Suppressor macrophage treated with lipopolysaccharide for 4 hours (primary cell): ENCODE measurements at places on chromosomes 11 and 22.

DNA sequence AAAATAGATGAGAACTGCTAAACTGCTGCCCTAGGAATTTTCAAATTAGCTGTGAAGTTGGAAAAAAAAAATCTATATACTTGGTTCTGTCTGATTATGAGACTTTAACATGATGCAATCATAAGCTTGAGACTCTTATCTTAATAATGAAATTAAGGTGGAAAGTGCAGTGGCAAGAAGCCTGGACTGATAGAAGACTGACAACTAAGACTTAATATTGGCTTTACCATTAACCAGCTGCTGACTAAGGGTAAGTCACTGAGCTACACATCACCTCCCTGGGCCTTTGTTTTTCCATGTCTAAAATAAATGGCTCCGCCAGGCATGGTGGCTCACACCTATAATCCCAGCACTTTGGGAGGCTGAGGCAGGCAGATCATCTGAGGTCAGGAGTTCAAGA lies 56.9 kb downstream of the SLC35F2 start:
- no peak for DNase-seq

GRCh38 chr11:10937385-10937771 lies 79.5 kb upstream of the ZBED5 start:
- peak; percentile 36 for DNase-seq

DNA sequence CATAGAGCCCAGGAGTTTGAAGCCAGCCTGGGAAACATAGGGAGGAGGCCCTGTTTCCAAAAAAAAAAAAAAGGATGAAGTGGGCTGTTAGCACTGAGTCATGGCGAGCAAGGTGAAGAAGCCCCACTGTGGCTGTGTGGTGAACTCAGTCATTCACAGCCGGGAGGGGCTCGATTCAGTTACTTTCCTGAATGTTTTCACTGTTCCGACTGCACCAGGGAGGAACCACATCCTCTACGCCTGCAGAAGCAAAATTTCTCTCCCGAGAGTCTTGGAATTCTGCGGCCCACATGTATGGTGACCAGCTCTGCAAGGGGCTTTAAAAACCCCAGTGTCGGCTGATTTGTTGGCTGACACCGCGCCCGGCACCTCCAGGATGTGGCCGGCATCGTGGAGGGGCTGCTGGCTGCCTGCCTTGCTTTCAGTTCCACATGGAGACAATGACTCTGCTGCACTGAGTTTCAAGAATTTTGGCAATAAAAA lies 27.8 kb upstream of the GRAMD4 start:
- peak; percentile 80 for DNase-seq

- no peak for DNase-seq
Measured at GRCh38 chr22:50101870-50102565, 12.2 kb downstream of the MOV10L1 start.

DNA sequence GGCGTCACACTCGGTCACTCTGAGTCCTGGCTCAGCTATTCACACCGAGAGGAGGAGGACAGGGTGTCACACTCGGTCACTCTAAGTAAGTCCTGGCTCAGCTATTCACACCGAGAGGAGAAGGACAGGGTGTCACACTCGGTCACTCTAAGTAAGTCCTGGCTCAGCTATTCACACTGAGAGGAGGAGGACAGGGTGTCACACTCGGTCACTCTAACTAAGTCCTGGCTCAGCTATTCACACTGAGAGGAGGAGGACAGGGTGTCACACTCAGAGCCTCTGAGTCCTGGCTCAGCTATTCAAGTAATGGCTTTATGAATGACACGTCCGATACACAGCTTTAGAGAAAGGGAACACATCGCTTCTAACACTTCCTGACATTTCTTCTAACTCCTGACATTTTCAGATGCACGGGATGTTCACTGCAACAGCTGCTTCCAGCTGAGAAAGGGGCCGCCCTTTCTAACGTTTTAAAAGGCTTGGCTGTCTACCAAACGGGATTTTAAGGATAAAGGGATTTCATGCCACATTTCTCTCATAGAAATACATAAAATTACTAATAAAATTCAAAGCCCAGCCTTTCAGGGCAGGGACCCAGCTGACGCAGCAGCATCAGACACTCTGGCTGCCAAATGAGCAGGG lies 28.1 kb downstream of the DRD4 start:
- DNase-seq, result no peak

DNA sequence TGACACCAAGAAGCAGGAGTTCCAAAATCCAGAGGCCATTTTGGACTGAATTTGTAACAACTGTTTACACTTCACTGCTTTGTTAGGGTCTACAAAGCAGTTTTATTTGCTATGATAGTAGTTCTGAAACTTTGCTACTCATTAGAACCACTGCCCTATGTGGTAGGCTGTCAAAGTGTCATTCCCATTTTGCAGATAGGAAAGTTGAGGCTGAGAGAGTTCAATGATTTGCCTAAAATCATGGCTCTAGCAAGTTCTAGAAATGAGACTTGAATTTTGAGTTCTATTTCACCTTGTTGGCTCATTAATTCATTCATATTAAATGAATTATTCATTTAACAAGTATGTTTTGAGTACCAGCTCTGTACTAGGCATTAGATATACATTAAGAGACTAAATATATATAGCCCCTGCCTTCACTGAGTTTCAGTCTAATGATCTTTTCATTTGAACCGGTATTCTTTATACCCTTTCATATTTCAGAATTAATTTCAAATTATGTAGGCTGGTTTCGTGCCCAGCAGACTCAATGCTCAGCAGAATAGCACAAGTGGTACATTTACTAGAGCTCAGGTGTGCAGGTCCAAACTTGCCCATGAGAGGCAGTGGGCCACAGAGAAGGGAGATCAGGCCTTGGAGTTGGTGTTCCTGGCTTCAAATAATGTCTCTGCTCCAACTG lies 93.5 kb downstream of the ME3 start:
- no peak for DNase-seq
